ENCODE measurements at places on chromosomes 11 and 22.
A peak's percentile ranks its signal among the peaks of the same experiment; 100 is the strongest.

DNA sequence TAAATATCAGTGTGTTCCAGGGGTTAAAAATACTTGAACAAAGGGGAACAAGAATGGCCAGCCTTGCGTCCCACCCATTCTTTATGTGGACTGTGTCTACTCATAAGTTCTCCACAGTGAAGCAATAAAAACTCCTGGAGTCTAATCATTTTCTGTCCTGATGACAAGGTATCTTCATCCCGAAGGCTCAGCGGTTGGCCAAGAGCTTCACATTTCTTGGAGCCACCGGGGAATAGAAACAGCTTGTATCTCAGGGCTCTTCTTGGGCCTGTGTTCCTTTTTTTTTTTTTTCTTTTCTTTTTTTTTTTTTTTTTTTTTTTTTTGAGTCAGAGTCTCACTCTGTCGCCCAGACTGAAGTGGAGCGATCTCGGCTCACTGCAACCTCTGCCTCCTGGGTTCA, 36.8 kb upstream of the ADORA2A start:
- no peak for DNase-seq

DNA sequence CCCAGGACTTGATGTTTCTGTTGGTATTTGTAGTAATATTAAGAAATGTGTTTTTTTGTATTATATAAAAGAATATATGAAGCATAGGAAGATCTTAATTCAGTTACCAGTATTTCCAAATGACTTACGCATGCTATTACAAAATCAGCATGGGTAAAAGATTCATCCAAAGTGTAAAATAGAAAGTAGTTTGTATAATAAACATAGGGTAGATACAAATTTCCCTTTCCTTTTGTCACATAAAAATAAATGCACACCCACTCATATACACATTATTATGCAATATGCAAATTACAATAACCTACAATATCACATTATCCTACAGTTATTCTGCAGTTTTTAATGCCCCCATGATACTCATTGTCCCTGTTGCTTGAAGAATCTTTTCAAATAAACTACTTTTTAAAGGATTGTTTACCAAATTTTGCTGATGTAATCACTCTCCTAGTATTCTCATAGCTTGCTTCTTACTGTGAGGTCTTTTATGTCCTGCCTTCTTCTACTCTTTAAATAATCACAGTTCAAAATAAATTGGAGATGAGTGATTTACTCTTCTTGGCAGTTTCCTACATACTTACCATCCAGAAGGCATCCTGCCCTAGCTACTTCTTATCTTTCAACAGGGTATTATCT, 244.0 kb downstream of the CASP12 start:
- no peak for DNase-seq

DNA sequence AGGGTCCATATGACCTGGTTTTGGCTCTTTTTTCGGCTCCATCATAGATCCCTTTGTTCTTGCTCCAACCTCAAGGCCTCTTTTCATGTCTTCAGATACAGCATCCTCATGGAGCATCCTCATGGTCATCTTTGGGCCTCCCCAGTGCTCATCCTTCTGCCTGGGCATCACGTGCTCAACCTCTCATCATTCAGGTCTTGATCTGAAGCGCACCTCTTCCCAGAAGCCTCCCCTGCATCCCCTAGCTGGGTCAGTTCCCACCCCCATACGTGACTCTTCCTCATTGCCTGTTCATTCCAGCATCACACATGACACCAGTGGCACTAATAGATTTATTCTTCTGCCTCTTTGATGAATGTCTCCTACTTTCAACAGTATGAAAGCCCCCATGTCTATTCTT, 192.2 kb downstream of the MIAT start:
- no peak for DNase-seq

- no peak for DNase-seq
These were observed 105.2 kb downstream of the MAML2 start for GRCh38 chr11:96237766-96238266.

DNA sequence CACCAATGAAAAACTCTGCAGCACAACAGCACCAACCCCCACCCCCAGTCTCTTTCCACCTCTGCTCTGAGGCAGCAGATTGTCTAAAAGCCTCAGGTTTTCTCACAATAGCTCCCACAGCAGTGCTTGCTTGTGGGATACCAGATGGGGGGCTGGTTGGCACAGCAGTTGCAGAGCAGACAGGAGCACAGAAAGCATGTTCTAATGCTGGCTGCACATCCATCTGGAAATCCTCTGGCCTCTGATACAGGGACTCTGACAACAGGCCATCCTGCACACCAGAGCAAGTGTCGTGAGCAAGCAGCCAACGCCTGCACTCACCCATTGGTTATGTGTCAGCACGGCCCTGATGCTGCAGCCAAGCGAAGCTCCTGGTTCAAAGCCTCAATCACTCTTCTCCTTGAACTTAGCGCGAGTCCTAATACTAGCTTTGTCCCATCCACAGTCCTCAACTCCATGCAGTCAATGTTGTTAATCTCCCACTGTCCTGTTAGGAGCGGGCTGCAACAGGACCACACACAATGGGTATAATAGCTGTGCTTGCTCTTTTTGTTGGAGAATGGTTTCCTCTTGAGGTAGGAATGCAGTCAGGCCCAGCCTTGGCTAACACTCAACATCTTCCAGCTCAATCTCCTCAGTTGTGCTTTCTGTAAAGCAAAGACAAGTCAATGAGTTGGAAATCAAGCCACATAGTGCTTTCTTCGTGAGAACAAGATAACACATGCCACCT, 30.3 kb downstream of the VSTM5 start:
- DNase-seq = no peak

DNA sequence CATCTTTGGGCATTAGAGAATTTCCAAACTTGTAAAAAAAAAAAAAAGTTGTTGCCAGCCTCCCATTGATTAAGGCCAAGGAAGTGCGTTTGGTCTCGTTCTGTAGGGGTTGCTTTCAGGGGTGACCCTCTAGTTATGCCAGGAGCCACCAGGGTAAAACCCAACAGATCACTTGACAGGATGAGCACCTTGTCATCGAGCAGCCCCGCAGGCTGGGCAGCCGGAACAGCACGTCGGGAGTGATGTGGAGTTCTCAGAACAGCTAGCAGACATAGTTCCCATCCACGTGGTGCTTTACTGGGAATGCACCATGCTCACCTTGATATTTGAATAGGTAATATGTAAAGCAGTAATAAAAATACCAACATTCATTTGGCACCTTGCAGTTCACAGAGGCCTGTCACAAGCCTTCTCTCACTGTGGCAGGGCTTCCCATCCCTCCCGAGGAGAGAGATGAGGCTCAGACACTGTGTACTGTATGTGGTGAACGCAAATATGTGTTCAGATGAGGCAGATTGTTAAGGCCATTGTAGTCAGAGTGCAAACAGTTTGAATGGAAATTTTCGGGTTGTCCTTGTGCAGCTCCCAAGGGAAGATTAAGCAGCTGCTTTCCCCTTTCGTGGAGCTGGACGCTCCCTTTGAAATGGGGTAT, 70.9 kb upstream of the SORL1-AS1 start:
- no peak for DNase-seq

- peak; percentile 0 for DNase-seq
These were observed 41.9 kb downstream of the SVIP start for GRCh38 chr11:22787551-22788162.

- DNase-seq = no peak
These were observed 10.7 kb upstream of the SYTL2 start for GRCh38 chr11:85821636-85822035.

DNA sequence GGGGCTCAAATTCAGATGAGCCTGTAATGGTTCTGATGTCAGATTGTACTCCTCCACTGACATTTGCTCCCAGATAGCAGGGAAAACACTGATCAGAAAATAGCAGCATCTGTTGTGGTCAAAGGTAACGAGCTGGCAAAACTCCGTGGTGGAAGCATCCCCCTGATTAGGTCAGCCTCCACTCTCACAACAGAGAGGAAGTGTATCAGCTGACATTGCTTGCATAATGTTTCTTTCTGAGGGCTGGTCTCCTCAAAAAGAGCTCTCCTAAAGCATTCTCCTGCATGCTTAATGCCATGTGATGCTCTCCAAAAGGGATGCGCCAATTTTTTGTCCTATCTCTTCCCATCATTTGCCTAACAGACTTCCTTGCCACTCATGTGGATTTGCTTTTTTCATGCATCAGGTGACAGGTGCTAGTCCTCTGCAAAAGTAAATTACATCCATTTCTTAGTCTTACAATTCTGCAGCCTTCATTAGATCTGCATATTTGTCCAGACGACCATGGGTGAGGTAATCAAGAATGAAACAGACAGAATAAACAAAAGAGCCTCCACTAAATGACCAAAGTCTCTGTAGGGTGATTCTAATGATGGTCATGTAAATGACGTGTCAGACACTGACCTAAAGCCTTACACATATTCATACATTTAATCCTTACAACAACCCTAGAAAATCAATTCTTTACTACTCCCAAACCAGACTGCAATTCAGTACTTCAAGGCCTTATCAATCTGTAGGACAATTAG, 6.4 kb upstream of the TENM4 start:
- no peak for DNase-seq

GRCh38 chr11:117565709-117566108, 231.3 kb downstream of the DSCAML1 start:
- DNase-seq = no peak

DNA sequence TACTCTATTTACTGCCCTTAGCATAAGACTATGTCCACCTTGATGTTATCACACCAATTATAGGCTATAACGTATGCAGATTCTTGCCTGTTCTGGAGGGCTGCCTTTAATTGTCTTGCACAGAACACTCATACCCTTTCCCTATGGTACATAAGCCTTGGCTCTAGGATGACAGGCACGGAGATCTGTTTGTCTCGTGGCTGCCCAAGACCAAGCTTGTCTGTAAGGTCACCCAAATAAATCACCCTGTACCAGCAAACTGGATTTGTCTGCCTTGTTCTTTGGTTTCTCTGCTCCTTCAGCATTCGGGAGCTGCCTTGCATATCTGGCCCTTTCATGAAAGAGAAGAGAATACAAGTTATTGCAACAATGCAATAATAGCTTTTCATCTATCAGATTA, 7.5 kb upstream of the TSGA10IP start:
- no peak for DNase-seq

DNA sequence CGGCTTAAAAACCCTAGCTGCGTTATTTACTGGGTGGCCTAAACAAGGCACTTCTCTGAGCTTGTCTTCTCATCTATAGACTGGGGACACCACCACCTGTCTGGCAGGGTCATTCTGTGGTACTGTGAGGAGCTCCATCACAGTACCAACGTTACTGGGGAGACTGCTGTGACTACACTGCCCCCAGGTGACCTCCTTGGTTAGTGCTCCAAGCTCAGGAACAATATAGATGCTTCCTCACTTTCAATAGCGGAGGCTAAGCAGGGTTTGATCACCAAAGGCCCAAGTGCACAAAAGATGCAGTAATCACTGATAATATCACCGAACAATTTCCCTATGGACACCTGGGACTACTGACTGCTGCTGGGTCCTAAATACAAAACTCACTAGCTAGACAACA, 18.8 kb downstream of the PRPF19 start:
- DNase-seq = no peak

DNA sequence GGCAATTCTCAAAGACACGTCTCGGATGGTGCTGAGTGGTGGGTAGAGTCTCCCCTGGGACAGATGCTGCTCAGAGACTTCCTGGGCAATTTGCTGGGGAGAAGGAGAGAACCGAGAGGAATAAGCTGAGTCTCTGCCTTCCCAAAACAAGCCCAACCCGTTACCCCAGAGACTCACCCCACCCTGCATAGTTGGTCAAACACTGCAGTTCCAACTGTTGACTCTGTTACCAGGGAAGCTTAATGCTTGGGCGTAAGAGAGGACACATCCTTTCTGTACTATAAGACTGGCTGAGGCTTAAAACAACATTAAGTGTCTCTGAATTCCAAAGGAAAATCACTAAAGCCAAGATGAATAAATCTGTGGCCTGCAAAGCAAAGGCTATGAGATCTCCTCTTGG, 68.1 kb downstream of the CCDC81 start:
- DNase-seq = no peak

GRCh38 chr22:47781024-47781423, 1018.6 kb downstream of the TBC1D22A start:
- no peak for DNase-seq

DNA sequence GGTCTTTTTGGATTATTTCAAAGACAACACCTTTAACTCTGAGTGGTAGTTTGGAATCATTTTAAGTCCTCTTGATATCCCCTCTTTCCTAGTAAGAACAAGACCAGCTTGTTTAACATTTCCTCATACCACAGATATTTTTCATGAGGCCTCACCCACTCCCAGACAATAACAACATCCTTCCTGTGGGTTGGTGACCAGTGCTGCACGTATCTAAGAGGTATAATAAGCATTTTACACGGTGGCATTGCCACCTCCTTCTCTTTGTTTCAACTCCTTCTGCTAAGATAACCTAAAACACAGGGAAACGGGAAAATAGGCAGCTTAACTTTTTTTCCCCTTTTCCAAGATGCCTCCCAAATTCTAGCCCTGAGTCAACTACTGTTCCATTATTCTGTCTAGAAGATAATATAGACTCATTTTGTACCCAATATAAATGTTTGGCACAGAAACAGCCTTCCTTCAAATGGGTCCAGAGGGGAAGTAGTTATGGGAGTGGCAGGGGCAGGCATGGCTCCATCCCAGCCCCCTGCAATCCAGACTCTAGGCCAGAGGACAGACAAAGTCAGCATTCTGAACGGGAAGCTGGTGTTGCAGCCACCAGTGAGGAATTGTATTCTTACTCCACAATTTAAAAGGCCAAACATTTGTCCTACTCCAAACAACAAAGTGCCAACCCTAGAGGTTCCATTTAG, 28.5 kb downstream of the MAML2 start:
- DNase-seq = no peak

- no peak for DNase-seq
These were observed 7.4 kb upstream of the PIM3 start for GRCh38 chr22:49953027-49953679.

GRCh38 chr11:117823946-117824420, 561 bp downstream of the FXYD2 start:
- DNase-seq = no peak

GRCh38 chr11:107468596-107468995, 11.0 kb upstream of the CWF19L2 start:
- no peak for DNase-seq

DNA sequence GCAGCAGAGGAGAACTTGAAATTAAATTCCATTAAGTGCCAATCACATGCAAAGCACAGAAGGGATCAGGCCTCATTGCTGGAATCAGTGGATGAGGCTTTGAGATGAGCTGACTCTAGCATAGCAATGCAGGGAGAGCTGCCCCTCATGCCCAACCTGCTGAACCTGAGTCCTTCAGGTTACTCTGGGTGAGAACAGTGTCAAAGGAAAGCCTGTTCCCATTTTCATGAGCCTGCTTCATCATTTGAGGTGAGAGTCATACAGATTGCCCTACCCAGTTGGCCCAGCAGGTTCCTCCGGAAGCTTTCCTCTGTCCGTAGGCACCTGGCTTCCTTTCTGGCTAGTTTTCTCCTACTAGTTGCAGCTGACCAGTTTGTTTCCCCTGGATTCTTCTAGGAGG, 25.9 kb upstream of the ZBTB16 start:
- DNase-seq = no peak

All from stimulated activated CD4-positive, alpha-beta T cell treated with anti-CD3 and anti-CD28 coated beads, TNF-alpha, amount 100 ng/mL, for 4 hours (primary cell).